ENCODE measurements at places on chromosomes 1 and 21. TPM values are rescaled to one million over a fixed set of nuclear protein-coding genes. Genes with fewer than 3 reads are reported as not detected.

DNA sequence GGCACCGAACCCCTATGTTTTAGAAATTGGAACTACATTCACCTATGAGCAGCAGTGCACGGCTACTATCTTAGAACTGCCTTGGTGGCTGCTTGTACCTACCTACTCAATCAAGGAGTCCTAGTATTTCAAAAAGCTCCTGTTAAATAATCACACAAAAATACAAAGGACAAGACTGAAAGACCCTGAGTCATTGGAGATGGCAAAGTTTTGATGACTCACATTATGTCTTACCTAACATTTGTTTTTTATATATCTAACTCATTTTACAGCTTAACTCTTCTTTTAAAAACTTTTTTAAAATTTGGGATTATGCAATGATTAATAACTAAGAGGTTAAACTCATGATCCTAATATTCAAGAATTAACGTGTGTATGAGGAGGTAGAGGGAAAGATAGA is 1206.0 kb upstream of the TMPRSS15 start:
- DNase-seq: no peak

DNA sequence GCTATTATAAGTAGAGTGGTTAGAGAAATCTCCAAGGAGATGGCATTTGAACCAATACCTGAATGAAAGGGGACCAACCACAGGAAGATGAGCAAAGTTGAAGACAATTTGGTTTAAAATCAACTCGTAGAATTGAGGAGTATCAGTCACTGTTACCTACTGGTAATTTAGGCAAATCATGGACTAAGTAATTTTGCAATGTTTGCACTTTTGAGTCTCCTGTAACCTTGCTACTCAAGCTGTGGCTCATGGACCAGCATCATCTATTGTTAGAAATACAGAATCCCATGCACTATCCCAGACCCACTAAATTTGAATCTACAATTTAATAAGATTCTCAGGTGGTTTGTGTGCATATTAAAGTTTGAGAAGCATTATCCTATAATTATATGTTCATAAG is 21.8 kb downstream of the RWDD3 start:
- DNase-seq: no peak

The SEC16B gene
- 2.6 TPM for total RNA-seq

The ANXA9 gene
- 0.34 TPM for total RNA-seq

GRCh38 chr1:158564608-158565007 is 5.8 kb downstream of the OR6P1 start:
- no peak for DNase-seq

GRCh38 chr21:33949516-33950430 is 34.2 kb upstream of the ATP5PO start:
- no peak for DNase-seq

Measured in esophagus muscularis mucosa (tissue), 4 donors.